ENCODE measurements at places on chromosomes 16 and 17.
A peak's percentile ranks its signal among the peaks of the same experiment; 100 is the strongest.

DNA sequence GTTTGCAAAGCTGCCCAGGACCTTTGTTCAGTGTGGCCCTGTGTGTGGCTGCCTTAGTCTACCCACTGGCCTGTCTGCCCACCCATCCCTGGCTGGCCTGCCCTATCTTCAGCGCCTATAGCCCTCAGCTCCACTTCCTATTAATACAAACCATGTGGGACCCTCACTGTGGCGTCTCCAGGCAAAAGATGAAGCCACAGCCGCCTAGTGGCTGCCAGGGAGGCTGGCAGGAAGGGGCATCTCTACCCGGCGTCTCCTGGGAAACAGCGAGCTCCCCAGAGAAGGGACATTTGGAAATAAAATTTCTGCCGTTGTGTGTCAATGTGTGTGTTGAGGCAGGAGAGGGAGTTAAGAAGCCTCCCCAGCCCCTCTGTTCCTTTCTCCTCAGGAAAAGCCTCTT is 31.5 kb downstream of the NEUROD2 start:
- DNase-seq = no peak

GRCh38 chr16:24009955-24010354 is 174.2 kb downstream of the PRKCB start:
- no peak for DNase-seq

- peak; percentile 72 for DNase-seq
These were observed 9.8 kb downstream of the TMEM208 start for GRCh38 chr16:67236563-67237395.

GRCh38 chr16:79007614-79008013 is 592.9 kb downstream of the MAF start:
- DNase-seq = no peak

DNA sequence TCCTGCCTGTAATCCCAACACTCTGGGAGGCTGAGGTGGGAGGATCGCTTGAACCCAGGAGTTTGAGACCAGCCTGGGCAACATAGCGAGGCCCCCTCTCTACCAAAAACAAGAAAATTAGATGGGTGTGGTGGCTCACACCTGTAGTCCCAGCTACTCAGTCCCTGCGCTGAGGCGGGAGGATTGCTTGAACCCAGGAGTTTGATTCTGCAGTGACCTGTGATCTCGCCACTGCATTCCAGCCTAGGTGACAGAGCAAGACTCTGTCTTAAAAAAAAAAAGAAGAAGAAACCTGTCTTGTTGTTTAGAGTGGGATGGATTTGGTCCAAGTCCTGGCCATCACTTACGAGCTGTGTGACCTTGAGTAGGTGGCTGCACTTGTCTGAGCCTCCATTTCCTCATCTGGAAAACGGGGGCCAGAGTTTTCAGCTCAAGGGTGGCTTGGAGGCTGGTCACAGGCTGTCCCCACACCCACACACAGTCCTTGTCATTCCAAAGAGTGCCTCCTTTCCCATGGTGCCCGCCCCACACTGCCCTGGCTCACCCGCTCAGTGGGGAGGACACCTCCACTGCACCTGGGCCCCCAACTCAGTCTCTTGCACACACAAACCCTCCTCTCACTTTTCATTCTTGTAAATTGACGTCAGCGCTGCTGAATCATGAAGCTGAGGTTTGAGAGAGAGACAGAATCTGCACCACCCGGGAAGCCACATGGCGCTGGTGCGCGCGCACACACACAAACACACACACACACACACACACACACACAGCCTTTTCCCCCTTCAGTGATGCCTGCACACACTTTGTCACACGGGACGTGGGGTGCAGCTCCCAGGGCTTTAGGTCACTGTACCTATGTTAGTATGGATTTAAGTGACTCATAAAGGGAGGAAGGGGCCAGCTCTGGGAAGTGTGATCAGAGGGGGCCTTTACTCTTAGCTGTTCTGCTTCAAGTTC is 4.2 kb downstream of the SOCS1 start:
- DNase-seq = peak; percentile 79

DNA sequence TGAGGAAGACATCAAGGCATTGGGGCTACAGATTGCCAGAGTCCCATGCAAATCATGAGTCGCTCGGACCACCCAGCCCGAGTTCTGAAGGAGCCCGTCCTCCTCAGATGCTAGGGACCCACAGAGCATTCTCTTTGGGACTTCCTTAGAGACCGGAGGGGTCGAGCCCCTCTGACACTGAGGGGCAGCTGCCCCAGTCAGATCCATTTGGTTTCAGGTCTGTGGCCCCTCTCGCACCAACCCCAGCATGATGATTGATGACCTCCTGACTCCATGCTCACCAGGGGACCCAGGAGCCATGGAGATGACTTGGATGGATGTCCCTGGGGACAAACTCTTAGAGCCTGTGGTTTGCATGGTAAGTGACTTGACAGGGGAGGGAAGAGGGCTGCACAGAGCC is 8.0 kb downstream of the PDF start:
- no peak for DNase-seq

DNA sequence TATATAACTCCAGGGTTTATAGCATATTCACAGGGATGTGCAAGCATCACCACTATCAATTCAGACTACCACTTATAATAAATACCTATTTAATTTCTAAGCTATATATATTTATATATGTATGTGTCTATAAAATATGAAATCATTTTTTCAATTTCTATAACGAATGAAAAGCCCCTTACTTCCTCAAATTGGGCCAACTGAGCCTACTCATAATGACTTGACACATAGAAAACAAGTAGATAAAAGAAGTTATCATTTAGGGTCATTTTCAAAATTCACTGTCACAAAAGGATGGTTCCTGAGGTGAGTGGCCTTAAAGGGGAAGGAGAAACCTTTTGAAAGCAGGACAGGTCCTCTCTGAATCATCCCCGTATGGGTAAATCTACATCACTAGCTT is 114.1 kb downstream of the ADCY9 start:
- DNase-seq = no peak

DNA sequence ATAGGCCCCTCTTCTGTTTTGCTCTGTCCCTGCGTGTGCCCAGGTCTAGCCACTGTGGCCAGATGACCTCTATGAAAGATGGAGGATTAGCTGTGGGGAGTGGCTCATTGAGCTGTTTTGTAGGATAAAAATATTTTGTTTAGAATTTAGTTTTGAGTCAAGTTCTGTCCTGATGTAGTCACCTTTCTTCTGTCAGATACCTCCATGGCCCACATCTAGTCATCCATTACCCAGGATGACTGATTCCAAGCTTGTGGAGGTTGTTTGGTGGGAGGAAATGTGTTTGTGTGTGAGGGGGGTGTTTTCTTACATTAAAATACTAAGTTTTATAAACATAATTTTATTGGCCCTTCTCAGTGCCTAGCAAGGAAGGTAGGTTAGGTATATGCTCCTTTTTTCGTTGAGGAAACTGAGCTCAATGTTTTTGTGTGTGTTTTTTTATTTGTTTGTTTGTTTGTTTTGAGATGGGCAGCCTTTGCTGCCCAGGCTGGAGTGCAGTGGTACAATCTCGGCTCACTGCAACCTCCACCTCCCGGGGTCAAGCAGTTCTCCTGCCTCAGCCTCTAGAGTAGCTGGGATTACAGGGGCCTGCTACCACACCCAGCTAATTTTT is 16.3 kb downstream of the SNX11 start:
- DNase-seq = no peak

DNA sequence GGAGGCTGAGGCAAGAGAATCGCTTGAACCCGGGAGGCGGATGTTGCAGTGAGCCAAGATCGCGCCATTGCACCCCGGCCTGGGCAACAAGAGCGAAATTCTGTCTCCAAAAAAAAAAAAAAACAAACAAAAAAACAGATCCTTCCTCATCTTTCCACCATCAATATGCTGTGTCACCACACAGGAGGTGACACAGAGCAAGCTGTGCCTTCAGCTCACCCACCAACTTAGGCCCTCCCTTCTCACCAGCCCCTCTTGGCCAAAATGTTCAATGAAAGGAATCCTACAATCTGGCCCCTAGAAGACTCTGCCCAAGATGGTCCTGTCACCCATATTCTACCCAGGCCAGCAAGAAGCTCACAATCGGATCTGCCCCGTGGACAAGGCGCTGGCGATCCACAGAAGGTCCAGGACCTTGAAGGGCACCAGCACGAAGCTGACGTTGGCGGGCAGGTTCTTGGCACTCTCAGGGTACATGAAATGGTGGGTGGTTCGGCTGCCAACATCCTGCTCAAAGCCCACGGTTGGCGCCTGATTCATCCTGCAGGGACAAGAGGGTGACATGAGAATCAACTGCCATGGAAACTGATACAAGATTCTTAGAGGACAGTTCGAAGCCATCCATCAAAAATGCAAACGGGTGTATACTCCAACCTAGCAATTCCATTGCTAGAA is 41.4 kb downstream of the DDX19A start:
- no peak for DNase-seq

DNA sequence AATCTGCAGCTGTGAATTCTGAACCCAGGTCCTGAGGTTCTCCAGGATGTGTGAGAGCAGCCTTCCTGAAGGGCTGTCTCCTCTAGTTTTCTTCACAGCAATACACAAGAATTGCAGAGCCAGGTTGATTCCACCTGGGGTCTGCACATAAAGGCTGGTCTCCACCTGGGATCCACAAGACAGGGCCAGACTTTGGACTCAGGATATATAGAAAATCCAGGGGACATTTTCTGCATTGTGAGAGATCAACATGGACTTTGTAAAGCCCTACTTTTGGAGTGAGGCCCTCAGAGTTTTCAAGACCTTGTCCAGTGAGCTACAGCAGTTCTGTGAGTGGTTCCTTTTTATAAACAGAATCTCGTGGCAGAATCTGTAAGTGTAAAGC is 6.3 kb downstream of the ZNF267 start:
- DNase-seq = no peak

GRCh38 chr17:81536299-81537290 is 8.4 kb downstream of the FSCN2 start:
- no peak for DNase-seq

DNA sequence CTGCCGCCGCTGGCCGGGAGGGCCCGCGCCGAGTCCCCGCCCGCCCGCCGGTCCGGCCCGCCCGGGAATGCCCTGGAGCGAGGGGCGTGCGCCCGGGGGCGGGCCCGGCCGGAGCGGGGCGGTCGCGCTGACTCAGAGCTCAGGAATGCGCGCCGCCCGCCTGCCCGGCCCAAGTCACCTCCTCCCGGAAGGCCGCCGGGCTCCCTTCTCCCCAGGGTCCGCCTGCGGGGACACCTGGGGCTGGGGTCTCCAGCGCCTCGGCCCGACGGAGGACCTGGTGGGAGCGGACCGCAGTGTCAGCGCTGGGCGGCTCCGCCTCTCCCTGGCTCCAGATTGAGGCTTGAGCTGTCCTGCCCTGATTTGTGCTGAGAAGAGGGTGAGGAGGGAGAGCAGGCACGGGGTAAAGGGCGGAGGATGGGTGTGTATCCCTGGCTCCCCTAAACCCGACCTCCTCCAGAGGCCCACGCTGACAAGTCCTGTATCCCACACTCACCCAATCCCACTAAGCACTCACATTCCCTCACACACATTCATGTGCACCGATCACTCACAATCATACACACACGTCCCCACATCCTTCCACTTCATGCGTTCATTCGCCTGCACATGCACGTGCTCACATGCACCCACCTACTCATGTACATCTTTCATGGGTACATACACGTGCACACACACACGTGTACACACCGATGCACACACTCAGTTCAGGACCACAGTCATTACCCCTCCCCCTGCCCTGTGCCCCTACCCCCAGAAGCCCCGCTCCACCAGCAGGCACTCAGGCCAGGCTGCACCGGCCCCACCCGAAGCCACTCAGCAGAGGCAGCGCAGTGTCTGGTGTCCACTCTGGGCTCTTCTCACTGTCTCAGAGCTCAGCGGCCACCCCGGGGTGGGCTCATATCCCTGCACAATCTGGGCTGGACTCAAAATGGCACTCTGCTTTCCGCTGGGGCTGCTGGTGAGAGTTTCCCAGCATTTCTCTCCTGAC is at the start of gene RHBDF1:
RHBDF1 (minus strand) TSS at position 71 of the 988 bp plus-strand sequence. CDS start 7,616 bp downstream, outside the sequence.
- no peak for DNase-seq

GRCh38 chr17:79933863-79934652 is 94.8 kb upstream of the CBX4 start:
- peak; percentile 56 for DNase-seq

DNA sequence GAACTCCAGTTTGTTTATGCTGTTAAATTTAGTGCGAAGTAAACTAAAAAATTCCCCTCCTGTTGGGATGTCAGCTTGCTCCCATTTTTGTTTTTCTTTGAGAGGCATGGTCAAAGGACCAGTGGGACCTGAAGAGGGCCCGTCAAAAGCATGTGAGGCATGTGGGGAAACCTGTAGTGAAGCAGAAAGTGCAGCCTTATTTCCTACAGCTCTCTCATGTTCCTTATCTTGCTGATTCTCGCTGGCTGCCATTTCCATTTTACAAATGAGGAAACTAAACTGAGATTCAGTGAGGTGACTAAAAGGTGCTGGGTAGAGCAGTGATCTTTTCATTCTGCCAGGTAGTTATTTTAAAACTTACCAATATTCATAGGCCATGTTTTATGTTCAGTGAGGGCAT is 27.1 kb downstream of the EPN2 start:
- DNase-seq = no peak

- no peak for DNase-seq
These were observed 12.3 kb downstream of the SCN4A start for GRCh38 chr17:63960430-63960829.

- DNase-seq = no peak
These were observed 22.9 kb upstream of the CDH13 start for GRCh38 chr16:82603784-82604411.

DNA sequence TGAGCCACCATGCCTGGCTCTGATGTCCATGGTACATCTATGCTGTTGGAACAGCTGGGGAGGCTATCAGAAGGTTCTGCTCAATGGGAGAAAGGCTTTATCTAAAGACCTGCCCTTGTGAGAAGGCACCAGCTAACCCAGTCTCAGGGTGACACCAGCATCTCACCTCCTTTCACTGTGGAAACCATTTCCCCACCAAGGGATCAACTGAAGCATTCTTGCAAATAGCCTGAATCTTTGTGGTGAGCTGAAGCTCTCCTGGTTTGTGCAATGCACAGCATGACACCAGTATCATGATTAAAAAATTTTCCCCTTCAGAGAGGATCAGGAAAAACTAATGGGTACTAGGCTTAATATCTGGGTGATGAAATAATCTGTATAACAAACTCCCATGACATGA is 5.1 kb downstream of the CCL18 start:
- no peak for DNase-seq

DNA sequence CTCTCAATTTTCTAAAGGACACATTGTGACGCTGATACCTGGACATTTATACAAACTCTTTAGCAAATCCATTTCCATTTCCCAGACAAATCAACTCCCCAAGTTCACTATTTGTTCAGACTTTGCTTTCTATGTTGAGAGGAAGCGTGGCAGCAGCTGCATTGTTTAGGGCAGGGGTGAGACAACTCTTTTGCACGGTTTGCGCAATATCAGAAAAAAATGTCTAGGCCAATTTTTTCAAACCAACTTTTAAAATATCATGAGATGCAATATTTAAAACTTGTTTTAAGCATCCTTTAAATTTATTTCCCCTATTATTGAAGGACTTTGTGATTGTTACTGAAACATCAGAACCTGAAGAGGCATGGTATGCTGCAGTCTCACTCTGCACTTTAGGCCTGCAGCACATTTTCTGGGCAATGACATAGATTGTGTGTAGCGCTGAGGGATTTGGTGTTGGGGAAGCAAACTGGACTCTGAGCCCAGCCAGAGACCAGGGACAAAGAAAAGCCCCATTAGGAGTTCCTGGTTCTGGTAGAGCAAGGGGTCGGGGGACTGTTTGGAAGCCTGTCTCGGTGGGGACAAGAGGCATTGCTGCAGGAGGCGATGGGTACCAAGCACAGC is 6.4 kb upstream of the CCDC182 start:
- no peak for DNase-seq

- DNase-seq = no peak
These were observed 239.5 kb downstream of the ABCC12 start for GRCh38 chr16:47916266-47916665.

- no peak for DNase-seq
These were observed 306.3 kb downstream of the SEC14L1 start for GRCh38 chr17:77446940-77447634.

- no peak for DNase-seq
These were observed 920.9 kb upstream of the GOT2 start for GRCh38 chr16:59655031-59655430.
